Right atrium auricular region (tissue), 2 donors: ENCODE measurements at places on chromosomes 7 and 10.

GRCh38 chr10:69223028-69223342 is 2.9 kb downstream of the HKDC1 start:
- no peak for DNase-seq
- H3K4me3 ChIP-seq: no peak overlapping the region
- no peaks in the 10 kb centered on the region for H3K27me3 ChIP-seq
- H3K4me1 ChIP-seq: no peaks in the 10 kb centered on the region
- H3K36me3 ChIP-seq: no peaks in the 10 kb centered on the region

DNA sequence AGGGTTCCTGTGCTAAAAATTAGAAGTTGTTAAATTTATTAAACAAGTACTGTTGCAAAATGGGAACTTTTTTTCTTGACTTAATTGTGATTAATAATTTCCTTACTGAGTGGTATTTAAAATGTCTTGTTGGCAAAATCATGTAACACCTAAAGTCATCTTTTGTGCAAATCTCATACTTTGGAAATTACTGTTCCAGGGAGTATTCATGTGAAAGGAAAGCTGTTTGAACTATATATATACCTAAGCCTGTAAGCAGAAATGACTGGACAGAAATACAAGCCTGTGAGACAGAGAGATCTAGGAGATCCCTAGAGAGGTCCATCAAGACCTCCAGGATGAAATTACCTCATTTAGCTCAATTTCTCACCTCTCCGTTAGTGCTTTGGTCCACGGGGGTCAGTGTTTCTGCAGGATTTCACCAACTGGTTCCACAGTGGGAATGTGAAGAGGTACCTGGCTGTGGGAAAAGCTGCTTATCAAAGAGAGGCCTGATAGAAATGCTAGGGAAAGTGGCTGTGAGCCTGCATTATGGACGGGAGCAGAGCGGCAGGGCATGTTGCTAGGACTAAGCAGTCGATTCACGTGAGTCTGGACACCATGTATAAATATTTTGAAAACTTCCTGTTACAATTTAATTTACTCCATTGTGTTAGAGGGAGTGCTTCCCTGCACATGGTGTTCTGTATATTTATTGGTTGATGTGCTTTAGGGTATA is 7.9 kb downstream of the LUC7L2 start:
- no peaks in the 10 kb centered on the region for H3K27me3 ChIP-seq
- no peak overlapping the region for H3K4me3 ChIP-seq
- H3K36me3 ChIP-seq: no peaks in the 10 kb centered on the region
- DNase-seq: no peak
- H3K4me1 ChIP-seq: no peaks in the 10 kb centered on the region

- no peak for DNase-seq
- no peak overlapping the region for H3K4me3 ChIP-seq
- H3K36me3 ChIP-seq: no peaks in the 10 kb centered on the region
- no peaks in the 10 kb centered on the region for H3K4me1 ChIP-seq
- H3K27ac ChIP-seq: no peak overlapping the region
Observed at GRCh38 chr7:103560136-103560535, 114.1 kb upstream of the SLC26A5 start.

DNA sequence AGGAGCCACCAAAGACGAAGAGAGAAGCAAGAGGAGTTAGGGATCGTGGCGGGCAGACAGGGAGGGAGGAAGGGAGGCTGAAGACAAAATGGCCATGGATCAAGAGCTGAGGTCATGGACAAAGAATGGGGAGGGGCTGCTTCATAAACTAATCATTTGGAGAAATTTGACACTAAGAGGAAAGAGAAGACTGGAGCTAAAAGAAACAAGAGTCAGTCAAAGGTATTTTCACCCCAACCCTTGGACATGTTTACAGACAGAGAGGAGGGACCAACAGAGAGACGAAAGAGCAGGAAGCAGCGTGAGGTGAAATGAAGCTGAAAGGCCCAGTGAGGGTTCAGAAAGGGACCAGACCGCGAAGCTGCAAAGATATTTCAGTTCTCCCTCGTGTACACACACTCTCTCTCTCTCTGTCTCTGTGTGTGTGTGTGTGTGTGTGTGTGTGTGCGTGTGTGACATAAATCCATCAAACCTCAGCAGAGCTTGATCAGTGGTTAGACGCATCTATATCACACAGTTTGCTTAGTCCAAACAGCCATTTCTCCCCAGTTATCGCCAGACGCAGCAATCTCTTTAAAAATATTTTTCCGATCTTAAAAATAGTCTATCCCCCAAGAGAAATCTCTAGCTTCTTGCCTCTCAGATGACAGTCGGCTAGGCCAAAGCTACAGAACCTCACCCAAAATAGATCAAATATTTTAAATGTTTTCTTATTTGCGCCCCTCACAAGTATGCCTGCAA is 12.5 kb upstream of the CALD1 start:
- no peak overlapping the region for H3K4me3 ChIP-seq
- H3K36me3 ChIP-seq: no peaks in the 10 kb centered on the region
- no peak for DNase-seq
- peak overlapping the region; percentile 78 for H3K27ac ChIP-seq
- peaks cover 29% of the 10 kb centered on the region for H3K4me1 ChIP-seq

GRCh38 chr7:100629117-100629716 is 12.1 kb downstream of the TFR2 start:
- no peaks in the 10 kb centered on the region for H3K36me3 ChIP-seq
- no peak for DNase-seq
- no peak overlapping the region for H3K27ac ChIP-seq
- H3K27me3 ChIP-seq: no peaks in the 10 kb centered on the region
